ENCODE measurements at places on chromosomes 6 and 20.

DNA sequence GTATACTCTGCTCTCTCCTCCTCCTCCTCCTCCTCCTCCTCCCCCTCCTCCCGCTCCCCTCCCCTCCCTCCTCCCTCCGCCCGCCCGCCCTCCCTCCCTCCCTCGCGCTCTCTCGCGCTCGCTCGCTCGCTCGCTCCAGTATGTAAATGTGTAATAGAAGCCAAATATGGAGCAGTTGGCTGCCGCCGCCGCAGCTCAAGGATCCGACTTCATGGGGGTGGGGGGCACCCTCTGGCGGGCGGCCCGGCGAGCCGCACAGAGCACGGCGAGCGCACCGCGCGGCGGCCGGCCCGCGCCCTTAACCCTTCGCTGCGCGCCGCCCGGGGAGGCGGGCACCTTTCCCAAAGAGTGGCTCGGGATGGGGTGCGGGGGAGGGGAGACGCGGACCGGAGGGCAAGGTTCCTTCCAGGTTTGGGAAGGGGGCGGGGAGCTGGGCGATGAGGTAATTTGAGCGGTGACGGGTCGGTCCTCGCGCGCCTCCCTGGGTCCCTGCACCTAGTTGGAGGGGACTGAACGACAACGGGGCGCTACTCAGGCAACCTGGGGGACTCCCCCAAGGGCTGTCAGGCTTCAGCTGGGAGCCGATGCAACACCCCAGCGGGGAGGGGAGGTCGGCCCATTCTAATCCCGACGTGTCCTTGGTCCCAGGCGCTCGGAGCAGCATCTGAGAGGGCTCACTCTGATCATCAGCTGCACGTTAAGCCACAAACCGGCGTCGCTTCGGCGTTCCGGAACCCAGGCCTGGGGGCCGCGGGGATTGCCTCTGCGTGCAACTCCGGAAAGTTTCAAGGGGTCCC is 409 bp upstream of the ATXN1 start:
- DNase-seq = peak; percentile 82

GRCh38 chr20:23205211-23205610 is 119.1 kb upstream of the CD93 start:
- DNase-seq = no peak

- DNase-seq = no peak
Measured at GRCh38 chr6:66522864-66523263, 815.8 kb upstream of the EYS start.

- DNase-seq = no peak
Measured at GRCh38 chr6:42637681-42638080, 73.9 kb downstream of the UBR2 start.

GRCh38 chr6:147869869-147870268 is 361.4 kb downstream of the SAMD5 start:
- no peak for DNase-seq

DNA sequence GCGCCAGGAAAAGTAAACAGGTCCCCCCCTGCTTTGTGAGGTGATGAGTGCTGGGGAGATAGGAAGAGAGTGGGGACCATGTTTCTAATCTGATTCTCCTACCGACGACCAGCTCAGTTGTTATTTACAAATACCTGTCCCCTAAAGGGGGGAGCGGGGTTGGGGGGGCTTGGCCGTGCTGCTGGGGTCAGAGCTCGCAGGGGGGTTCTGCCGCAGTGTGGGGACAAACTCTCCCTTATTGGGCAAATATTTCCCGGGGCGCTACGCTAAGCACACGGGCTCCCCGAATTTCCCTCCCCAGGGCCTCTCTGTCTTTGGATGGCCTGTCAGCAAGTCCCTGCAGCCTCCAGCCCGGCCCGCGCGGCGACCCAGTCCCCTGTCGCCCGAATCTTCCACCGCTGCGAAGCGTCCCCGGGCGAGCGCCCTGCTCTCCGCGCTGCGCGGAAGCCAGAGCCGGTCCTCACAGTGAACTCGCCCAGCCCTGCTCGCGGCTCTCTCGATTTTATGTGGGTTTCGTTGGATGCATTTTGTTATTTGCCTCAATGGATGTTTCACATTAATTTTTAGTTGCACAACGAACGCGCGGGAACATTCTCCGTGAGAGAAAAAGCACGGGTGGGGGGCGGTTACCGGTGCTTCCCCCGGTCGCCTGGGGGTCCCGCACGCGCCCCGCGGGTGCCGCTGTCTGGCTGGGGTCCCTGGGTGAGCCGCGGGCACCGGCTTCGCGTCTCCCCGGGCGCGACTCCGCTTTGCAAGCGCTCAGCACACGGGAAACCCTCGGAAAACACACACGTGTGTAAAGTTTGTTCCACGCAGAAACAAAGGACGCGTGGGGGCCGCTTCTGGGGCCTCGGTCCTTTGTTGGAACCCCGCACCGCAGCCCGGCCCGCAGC is 1.5 kb upstream of the STX16 start:
- peak; percentile 66 for DNase-seq

DNA sequence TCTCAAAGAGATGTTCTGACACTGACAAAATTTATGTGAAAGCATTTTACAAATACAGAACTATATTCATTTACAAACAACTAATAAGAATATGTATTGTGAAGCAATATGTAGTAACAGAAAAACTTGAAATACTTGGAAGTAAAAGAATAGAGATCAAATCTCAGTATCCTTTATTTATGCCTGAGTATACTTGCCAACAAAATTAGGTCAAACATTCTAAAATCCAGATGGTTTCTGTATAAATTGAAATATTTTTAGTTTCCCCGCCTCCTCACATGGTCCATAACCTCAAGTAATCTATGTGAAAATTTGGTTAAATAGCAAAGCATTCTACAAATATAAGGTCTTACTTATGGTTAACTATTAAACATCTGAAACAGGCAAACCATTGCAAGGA is 545.4 kb downstream of the EYS start:
- DNase-seq = no peak

DNA sequence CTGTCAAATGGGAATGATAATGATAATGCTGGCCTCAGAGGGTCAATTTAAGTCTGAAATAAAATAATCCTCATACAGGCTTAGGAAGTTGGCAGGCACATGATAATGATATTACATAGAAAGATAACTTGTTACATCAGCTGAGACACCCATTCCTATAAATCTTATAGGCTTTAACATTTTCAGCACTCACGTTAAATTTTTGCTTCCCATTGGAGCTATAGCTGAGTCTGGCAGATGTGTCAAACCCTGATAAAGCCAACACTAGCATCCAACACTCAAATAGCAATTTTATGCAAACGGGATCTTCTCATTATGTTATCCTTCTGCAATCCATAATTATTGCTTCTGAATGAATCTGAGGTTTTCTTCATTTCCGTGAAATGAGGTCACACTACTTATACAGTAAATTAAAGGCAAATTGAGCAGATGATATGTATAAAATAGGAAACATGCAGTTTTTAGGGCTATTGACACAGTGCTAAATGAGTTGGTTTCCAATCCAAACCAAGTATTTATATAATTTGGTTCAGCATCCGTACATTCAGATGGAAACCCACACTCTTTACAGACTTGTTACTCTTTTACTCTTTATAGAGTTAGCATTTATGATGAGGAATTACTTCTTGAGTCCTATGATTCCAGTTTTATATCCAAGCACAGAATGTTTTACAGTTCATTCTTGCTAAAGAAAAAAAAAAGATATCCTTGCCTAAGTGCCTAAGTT is 481.6 kb downstream of the BTBD3 start:
- DNase-seq = no peak

GRCh38 chr6:125872259-125872921 is 81.6 kb downstream of the NCOA7 start:
- DNase-seq = no peak

- no peak for DNase-seq
Measured at GRCh38 chr6:29559524-29560287, at the start of gene UBD. Gene UBD, minus strand, starts transcription at chr6:29559732. Its CDS starts 31 bp downstream, at chr6:29559701.

GRCh38 chr6:35428421-35429149 is 23.6 kb upstream of the FANCE start:
- no peak for DNase-seq

- DNase-seq = no peak
Measured at GRCh38 chr6:121393731-121394505, 41.5 kb upstream of the GJA1 start.

- DNase-seq = no peak
Measured at GRCh38 chr6:17061097-17061496, 40.8 kb upstream of the STMND1 start.

DNA sequence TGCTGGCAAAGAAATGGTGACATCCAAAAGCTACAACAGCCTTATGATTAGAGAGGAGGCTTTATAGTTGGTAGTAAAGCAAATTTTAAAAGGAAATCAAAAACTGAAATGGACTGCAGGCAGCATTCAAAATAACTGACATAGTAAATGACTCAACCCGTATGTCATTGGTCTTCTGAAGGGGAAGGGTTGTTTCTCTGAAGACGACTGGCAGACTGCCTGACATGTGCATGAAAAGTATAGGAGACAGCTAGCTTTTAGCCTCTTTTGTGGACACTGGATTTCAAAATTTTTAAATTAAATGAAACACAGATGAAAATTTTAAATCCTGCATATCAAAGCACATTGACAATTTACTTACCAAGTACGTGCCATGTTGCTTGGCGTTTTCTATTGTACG is 90.7 kb downstream of the TRMT6 start:
- no peak for DNase-seq

DNA sequence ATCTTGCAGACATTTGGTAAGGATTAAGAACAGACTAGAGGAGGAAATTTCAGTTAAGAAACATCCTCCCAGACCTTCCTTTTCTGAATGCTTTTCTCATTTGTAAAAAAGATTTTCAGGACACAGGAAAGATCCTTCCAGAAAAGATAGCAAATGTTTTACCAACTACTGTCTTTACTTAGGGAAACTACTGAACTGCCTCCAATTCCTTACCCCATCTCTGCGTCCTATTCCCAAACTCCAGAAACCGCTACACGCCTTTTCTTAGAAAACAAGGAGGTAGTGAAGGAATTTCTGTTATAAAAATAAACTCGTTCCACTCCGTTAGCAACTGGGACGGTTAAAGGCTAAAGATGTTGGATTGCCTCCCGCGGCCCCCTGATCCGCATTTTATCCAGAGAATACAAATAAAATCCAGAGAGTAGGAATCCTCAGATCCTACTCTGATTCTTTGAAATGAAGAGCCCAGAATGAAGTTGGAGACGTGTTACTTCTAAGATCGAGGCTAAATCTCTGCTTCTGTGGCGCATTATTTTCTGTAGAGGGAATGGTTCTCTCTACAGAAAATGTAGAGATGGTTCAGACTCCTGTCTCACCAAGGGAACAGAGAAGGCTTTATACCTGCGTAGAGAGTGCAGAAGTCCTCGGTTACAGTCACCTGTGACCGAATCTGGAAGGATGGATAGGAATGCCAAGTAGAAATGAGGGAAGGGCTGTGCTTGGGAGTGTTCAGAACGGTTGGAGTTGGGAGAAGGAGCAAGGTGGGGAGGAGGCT is 133.0 kb downstream of the GPX5 start:
- no peak for DNase-seq

- DNase-seq = no peak
Measured at GRCh38 chr6:36160147-36160760, 29.9 kb downstream of the MAPK13 start.

DNA sequence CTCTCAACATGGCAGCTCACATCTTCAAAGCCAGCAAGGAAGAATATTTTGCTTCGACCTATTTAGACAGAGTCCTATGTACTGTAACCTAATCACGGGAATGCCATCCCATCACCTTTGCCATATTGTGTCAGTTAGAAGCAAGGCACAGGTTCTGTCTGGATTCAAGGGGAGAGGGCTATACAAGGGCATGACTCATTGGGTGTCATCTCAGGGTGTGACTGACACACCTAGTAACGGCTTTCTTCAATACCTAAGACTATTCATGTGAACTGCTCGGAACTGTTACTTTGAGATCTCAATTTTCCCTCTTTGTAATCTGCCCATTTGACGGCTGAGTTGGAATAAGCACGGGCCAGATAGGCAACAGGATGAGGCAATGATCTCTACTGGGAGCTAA is 135.6 kb upstream of the HDGFL1 start:
- DNase-seq = no peak

DNA sequence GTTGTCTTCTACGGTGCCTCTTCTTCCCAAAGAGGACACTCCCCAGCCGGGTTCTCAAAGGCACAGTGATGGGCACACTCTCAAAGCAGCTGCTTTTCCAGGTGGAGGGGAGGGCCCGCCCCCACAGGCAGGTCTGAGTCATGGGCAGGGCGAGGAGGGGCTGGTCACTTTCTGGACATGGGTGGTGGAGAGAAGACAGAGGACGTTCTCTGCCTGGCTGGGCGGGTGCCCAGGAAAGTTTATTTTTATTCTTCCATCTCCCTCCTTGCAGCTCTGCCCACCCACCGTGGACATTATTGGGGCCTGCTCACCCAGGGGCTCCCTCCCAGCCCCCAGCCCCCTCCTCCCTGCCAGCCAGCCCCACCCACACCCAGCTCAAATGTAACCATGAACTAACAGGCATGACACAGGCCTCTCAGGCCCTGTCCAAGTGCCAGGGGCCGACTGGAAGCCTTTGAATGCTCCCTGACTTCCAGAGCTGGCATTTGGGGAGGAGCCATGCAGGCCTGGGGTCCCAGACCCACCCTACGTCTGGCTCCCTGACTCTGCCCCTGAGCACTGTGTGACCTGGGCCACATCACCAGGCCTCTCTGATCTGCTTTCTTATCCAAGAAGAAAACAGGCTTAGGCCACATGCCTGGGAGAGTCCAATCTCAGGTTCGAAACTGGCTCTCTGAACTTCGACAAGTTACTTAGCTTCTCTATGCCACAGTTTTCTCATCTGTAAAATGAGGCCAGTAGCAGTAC is 8.0 kb downstream of the TGM2 start:
- DNase-seq = no peak

DNA sequence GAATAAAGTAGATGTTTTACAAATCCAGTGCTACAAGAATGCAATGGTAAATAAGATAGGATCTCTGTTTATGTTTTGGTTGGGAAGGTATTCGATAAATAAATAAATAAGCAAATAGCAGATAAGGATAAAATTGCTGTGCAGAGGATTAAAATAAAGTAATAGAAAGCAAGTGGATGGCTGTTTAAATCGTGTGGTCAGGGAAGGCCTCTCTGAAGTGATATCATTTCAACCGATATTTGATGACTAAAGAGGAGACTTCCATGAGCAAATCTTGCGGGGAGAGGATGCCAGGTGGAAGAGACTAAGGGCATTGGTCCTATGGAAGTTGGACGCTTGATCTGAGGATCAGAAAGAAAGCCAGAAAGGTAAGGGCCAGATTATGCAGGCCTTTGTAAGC is 92.0 kb upstream of the CCN2 start:
- DNase-seq = no peak

GRCh38 chr20:58714923-58715351 is 22.3 kb downstream of the NPEPL1 start:
- no peak for DNase-seq

- DNase-seq = no peak
Measured at GRCh38 chr20:38811769-38812168, 6.3 kb downstream of the PPP1R16B start.

GRCh38 chr6:134544737-134545136 is 226.8 kb upstream of the SGK1 start:
- DNase-seq = no peak

GRCh38 chr6:137405806-137406205 is 88.4 kb downstream of the OLIG3 start:
- no peak for DNase-seq
